ENCODE measurements at places on chromosomes 13 and 19.
A peak's percentile ranks its signal among the peaks of the same experiment; 100 is the strongest.

DNA sequence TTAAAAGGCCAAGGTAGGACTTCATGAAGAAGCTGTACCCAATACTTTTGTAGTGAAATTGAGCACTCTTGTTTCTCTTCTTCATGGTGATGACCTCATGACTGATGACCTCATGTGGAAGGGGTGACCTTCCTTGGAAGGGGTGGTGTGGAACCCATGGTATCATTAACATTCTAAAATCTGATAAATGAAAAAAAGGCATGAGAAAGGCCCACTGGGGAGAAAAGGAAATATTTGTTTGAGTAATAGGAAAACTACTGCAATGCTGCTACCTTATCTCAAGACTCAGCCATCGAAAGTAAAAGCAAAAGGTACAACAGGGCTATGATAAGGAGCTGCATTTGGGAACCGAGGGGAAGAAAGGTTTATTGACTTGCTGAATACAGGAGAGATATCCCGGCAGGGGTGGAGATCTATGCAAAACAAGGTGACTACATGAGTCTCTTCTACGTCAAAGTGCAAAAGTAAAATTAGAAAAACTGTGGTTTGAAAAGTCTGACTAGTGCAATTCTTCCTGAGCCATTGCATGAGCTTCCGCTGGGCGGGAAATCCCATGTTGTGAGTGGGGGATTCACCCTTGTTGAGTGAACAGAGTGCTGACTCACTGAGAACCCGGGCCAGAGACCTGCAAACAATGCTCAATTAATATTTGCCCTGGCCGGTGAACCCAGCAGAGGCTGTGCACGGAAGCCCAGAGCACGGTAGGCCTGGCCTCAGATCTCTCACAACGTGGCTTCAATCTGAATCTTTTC is 138.9 kb upstream of the RFC3 start:
- no peak for DNase-seq

- no peak for DNase-seq
Measured at GRCh38 chr13:30873499-30873898, 32.6 kb upstream of the MEDAG start.

DNA sequence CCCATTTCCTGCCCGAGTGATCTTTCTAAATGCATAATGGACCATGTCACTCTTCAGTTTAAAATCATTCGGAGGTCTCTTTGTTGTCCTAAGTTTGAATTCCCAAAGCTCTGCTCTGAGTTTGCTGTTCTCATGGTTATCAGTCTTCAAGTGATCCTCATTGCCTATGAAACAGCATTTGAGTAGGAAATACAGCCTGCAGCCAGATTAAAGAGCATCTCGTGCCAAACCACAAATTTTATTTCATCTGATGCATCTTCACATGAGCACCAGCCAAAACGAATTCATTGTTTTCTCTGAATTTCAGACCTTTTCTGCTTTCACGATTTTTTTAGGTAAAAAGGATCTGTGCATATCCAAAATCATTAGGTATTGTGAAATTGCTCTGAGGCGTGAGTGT is 299.6 kb downstream of the TDRD3 start:
- DNase-seq = no peak

- DNase-seq = no peak
Measured at GRCh38 chr19:46746281-46747057, at the start of gene STRN4. Gene STRN4 (minus strand): TSS chr19:46746450. CDS start chr19:46746430, 20 bp downstream.

GRCh38 chr13:50081679-50082425 is 66.6 kb downstream of the KCNRG start:
- peak; percentile 100 for DNase-seq

- DNase-seq = no peak
Measured at GRCh38 chr13:33761740-33762139, 56.2 kb upstream of the RFC3 start.

DNA sequence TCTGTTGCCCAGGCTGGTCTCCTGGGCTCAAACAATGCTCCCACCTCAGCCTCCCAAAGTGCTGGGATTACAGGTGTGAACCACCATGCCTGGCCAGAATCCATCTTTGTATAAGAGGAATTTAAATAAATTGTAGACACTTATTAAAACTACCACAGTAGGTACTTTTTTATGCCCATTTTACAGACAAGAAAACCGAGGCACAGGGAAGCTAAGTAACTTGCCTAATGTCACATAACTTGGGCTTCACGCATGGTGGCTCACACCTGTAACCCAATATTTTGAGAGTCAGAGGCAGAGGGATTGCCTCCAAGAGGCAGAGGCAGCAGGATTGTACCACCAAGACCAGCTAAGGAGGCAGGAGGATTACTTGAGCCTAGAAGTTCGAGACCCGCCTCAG is 22.7 kb upstream of the CALM3 start:
- no peak for DNase-seq

- no peak for DNase-seq
Measured at GRCh38 chr19:32289566-32290210, 55.7 kb upstream of the ZNF507 start.

DNA sequence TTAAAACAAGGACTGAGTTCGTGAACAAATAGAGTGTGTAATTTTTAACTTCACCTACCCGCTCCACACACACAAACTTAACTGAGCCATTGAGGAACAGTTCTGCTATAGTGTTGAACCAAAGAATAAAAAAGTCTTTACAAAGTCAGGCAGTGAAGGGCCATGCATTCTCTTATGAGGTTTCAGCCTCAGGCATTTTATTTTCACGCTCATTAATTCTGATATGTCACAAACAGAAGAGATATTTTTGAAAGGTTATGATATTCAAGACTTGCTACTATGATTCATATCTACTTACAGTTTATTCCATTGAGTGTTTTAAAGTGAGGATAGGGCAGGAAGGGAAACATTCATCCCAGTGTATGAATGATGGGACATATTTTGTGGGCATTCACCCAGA is 282.2 kb downstream of the SLITRK5 start:
- no peak for DNase-seq

- peak; percentile 53 for DNase-seq
Measured at GRCh38 chr19:7197760-7198696, 96.2 kb downstream of the INSR start.
